ENCODE measurements at places on chromosomes 13 and 19. TPM values are rescaled to one million over a fixed set of nuclear protein-coding genes. Genes with fewer than 3 reads are reported as not detected.

DNA sequence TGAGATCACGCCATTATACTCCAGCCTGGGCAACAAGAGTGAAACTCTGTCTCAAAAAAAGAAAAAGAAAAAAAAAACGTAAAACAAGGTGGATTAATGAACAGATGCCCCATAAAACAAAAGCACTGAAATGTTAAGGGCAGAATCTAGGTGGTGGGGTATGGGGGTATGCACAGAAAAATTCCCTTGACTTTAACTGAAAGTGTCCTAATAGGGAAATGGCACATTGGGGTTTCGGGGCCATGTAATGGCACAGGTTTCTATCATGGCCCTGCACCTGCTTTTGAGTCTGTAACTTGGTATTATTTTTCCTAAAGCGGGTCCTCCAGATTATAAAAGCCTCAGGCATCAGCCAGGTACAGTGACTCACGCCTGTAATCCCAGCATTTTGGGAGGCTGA, 16.2 kb downstream of the NOP53 start:
- no peak overlapping the region for H3K27ac ChIP-seq
- H3K4me1 ChIP-seq = no peaks in the 10 kb centered on the region
- H3K27me3 ChIP-seq = no peaks in the 10 kb centered on the region
- H3K36me3 ChIP-seq = no peaks in the 10 kb centered on the region
- H3K4me3 ChIP-seq = no peak overlapping the region
- no peak for DNase-seq

DNA sequence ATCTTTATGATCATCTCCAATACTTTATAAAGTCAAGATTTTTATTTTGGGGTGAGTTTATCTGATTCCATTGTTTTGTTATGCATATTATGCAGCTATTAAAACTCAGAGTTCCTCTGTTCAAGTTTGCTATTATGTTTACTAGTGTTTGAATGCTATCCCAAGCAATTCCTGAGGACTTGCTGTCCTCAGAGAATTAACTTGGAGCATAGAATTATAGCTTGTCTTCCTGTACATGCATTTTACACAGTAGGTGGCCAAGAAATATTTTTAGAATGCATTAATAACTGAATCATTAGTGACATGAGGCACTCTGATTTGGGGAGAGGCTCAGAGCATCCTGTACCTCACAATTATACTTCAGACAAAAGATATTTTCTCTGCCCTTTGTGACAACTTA, 195.6 kb upstream of the MIR17HG start:
- H3K27me3 ChIP-seq = no peaks in the 10 kb centered on the region
- H3K4me1 ChIP-seq = no peaks in the 10 kb centered on the region
- DNase-seq = no peak
- no peaks in the 10 kb centered on the region for H3K36me3 ChIP-seq
- no peak overlapping the region for H3K27ac ChIP-seq

DNA sequence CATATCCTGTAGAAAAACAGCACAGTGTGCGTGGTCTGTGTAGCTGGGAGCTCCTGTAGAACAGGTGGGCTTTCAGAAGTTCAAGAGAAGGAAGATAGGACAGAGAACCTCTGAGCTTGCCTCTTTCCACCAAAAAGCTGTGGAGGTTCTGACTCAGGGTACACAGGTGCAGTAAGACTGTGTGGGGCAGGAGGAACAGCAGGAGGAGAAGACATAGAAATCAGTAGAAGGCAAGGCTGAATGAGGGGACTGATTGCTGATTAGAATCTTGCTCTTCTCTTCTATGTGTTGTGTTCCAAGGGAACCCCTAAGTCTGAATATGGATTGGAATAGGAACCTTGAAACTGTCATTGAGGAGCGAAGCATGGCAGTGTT, 122.7 kb downstream of the AKAP11 start:
- no peaks in the 10 kb centered on the region for H3K27me3 ChIP-seq
- DNase-seq = no peak
- no peak overlapping the region for H3K4me3 ChIP-seq
- no peaks in the 10 kb centered on the region for H3K36me3 ChIP-seq
- no peak overlapping the region for H3K27ac ChIP-seq

The ZNF613 gene
- total RNA-seq = 2.2 TPM

The LPAR6 gene
- 12.1 TPM for total RNA-seq

- peaks cover 4% of the 10 kb centered on the region for H3K4me1 ChIP-seq
- DNase-seq = no peak
- no peaks in the 10 kb centered on the region for H3K27me3 ChIP-seq
- no peak overlapping the region for H3K27ac ChIP-seq
Measured at GRCh38 chr19:47615714-47616113, 6.8 kb downstream of the BICRA start.

GRCh38 chr13:20860844-20861243, 41.7 kb downstream of the XPO4 start:
- no peak overlapping the region for H3K4me3 ChIP-seq
- DNase-seq = no peak
- no peaks in the 10 kb centered on the region for H3K36me3 ChIP-seq

The CNN1 gene
- 3.6 TPM for total RNA-seq

The KRTDAP gene
- not detected for total RNA-seq

DNA sequence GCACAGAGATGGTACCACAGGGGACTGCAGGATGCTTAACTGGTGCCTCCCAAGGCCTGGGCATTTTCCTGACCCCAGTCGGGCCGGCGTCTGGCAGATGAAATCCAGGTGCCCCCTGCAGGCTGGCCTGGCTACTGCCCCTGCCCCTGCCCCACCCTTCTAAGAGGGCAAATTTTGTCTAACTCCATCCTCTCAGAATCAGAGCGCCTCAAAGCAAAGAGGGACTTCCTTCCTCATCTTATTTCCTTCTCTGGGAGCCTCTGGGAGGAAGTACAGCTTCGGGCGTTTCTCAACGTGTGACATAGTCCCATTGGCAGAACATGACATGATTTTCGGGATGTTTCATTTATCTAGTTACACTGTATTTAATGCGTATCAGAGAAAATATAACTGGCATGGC, 2.7 kb downstream of the PRKACA start:
- H3K4me1 ChIP-seq = peaks cover 25% of the 10 kb centered on the region
- H3K27ac ChIP-seq = no peak overlapping the region
- H3K36me3 ChIP-seq = no peaks in the 10 kb centered on the region
- H3K4me3 ChIP-seq = no peak overlapping the region

The COL5A3 gene
- 3.1 TPM for total RNA-seq

- no peaks in the 10 kb centered on the region for H3K27me3 ChIP-seq
- H3K4me3 ChIP-seq = no peak overlapping the region
- H3K4me1 ChIP-seq = peaks cover 12% of the 10 kb centered on the region
- H3K36me3 ChIP-seq = no peaks in the 10 kb centered on the region
- peak; percentile 79 for DNase-seq
- peak overlapping the region; percentile 39 for H3K27ac ChIP-seq
Measured at GRCh38 chr19:18416778-18417249, 2.4 kb upstream of the SSBP4 start.

DNA sequence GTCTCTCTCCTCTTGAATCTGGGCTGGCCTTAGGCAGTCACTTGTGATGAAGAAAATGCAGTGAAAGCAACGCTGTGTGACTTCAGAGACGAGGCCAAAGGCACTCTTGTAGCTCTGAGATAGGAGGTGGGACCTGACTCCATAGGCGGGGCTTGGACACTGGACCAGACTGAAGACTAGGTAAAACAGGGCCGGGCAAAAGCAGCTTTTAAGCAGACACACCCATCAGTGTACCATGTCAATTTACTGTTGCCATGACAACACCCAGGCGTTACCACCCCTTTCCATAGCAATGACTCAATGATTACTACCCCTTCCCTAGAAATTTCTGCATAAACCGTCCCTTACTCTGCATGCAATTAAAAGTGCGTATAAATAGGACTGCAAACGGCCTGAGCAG, 6.6 kb upstream of the EID2 start:
- no peak overlapping the region for H3K4me3 ChIP-seq
- no peak overlapping the region for H3K27ac ChIP-seq

DNA sequence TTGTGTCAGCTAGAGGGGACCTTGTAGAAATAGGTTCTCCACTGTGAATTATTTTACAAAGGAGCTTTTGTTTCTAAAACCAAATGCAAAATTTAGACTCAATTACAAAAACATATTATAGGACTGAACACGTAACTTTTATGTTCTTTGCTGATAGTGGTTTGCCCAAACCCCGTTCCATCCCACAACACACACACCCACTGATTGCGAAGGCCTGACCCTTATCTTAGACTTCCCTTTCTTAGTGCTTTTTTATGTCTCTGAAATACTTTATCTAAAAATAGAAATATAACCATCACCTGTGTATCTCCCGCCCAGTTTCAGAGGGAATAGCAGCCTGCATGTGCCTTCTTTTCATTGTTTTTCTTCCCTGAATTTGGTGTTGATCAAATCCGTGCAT, 13.0 kb downstream of the CCNA1 start:
- H3K27me3 ChIP-seq = no peaks in the 10 kb centered on the region
- H3K27ac ChIP-seq = no peak overlapping the region

The TSKS gene
- total RNA-seq = not detected

The ZNF547 gene
- 1.2 TPM for total RNA-seq

The ACER1 gene
- not detected for total RNA-seq

The RAB3A gene
- 2.0 TPM for total RNA-seq

The B9D2 gene
- total RNA-seq = 1.5 TPM

DNA sequence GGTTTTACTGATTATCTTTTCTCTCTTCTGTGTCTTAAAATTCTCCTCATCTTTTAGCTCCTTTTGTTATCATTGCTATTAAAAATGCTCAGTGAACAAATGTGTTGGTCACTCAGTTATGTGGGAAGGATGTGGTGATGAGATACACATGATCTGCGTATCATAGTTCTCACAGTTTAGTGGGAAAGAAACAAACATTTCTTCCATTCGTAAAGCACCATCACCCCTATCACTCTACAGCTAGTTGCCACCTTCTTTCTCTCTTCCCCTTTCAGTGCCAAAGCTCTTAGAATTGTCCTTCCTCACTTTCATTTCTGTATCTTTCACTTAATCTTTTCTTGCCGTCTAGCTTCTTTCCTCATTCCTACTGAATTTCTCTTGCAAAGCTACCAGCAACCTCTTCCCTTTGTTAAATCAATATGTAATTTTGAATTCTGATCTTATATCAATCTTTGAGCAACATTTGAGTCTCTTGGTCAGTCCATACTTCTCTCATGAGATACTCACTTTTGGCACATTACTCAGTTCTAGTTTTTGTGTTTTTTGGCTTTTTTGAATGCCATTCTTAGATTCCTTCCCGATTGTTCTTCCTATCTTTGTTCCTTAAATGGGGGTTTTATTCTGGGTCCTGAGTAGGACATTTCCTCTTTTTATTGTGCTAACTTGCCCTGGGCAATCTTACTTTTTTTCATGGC, 122.3 kb downstream of the PCCA start:
- DNase-seq = no peak
- no peaks in the 10 kb centered on the region for H3K36me3 ChIP-seq
- H3K27me3 ChIP-seq = no peaks in the 10 kb centered on the region
- H3K4me1 ChIP-seq = no peaks in the 10 kb centered on the region
- no peak overlapping the region for H3K27ac ChIP-seq

GRCh38 chr19:5923356-5923755, 9.3 kb downstream of the CAPS start:
- H3K27ac ChIP-seq = no peak overlapping the region
- H3K4me1 ChIP-seq = no peaks in the 10 kb centered on the region
- no peaks in the 10 kb centered on the region for H3K27me3 ChIP-seq
- no peaks in the 10 kb centered on the region for H3K36me3 ChIP-seq
- DNase-seq = no peak

GRCh38 chr13:99986741-99987140, 5.2 kb downstream of the ZIC2 start:
- H3K27me3 ChIP-seq = peaks cover 39% of the 10 kb centered on the region
- no peak overlapping the region for H3K27ac ChIP-seq
- H3K4me3 ChIP-seq = no peak overlapping the region
- no peaks in the 10 kb centered on the region for H3K4me1 ChIP-seq

The CCL25 gene
- not detected for total RNA-seq

DNA sequence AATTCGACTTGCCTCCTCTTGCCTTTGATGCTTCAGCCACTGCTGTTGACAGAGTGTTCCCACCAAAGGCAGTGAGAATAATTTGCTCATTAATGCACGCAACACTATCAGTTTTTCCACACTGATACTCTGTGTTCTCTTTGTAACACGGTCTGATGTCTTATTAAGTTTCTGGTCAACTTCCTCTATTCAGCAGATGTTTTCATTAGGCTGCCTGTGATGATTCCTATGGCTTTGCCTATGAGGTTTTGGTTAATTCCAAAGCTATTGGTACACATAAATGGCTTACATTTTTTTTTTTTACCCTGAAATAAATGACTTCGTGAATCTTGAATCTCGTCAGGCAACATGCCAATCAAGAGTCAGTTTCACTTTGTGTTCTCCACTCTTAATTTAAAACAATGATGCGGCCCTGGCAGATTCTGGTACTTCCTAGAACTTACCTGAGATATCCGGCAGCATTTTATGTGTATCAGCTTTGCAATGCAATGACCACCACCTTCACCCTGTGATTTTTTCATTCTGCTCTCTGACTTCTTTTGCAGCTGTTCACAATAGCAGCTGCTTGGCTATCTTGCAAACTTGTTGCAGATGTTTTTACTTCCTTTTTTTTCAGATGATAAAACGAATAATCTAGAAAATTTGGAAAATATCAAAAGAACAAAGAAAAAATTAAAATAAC, 27.5 kb upstream of the KL start:
- no peaks in the 10 kb centered on the region for H3K36me3 ChIP-seq
- H3K27ac ChIP-seq = no peak overlapping the region

DNA sequence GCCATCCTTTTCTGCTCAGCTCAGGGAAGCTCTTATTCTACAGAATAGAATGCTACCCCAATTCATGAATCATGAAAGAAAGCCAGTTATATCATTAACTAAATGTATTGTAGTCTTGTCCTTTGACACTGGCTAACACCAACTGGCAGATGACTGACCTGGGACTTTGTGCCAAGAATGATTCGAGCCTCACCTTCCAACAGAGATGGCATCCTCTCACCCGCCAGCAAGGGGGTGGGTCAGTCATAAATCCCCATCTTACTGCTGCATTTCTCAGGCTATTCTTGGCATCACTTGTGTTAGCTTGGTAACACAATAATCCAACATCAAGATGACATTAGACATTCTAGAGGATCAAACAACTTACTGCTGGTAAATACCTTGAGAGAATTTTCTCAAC, 1239.8 kb upstream of the MIR17HG start:
- H3K4me3 ChIP-seq = no peak overlapping the region
- H3K27ac ChIP-seq = no peak overlapping the region
- H3K4me1 ChIP-seq = no peaks in the 10 kb centered on the region
- no peaks in the 10 kb centered on the region for H3K27me3 ChIP-seq
- DNase-seq = no peak

- H3K27me3 ChIP-seq = no peaks in the 10 kb centered on the region
- H3K36me3 ChIP-seq = no peaks in the 10 kb centered on the region
- H3K4me3 ChIP-seq = peak overlapping the region; percentile 66
- peaks cover 8% of the 10 kb centered on the region for H3K4me1 ChIP-seq
- DNase-seq = no peak
- H3K27ac ChIP-seq = no peak overlapping the region
Measured at GRCh38 chr13:25302121-25302520, 696 bp downstream of the NUP58 start.

The PPP1R37 gene
- 15.3 TPM for total RNA-seq

The C13orf42 gene
- total RNA-seq = not detected

GRCh38 chr19:6100284-6100915, 9.9 kb downstream of the RFX2 start:
- H3K27ac ChIP-seq = peak overlapping the region; percentile 24
- DNase-seq = no peak
- no peak overlapping the region for H3K4me3 ChIP-seq
- peaks cover 4% of the 10 kb centered on the region for H3K4me1 ChIP-seq
- H3K36me3 ChIP-seq = no peaks in the 10 kb centered on the region
- no peaks in the 10 kb centered on the region for H3K27me3 ChIP-seq
